Lower leg skin (tissue), 4 donors: ENCODE measurements at places on chromosomes 5 and 9.

DNA sequence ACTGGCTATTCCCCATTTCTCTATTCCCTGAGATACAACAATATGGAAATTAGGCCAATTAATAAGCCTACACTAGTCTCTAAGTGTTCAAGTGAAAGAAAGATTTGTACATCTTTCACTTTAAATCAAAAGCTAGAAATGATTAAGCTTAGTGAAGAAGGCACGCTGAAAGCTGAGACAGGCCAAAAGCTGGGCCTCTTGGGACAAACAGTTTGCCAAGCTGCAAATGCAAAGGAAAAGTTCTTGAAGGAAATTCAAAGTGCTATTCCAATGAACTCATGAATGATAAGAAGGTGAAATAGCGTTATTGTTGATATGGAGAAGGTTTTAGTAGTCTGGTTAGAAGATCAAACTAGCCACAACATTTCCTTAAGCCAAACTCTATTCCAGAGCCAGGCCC, 256.2 kb downstream of the ZSWIM6 start:
- DNase-seq, result no peak

DNA sequence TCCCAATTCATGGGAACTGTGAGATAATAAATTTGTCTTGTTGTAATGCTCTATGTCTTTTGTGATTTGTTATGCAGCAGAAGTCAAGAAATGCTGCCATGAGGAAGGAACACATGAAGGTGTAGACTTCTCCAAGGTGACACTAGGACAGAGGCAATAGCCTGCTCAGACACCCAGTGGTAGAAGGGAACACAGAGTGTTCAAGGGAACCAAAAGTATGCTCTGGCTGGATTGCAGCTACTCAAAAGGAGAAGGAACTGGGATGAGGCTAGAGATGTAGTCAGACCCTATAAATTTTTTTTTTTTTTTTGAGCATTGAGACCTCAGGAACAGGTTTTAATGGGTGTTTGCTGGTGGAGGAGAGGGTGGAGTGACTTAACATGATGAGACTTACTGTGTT, 232.5 kb downstream of the PARP8 start:
- DNase-seq, result no peak

DNA sequence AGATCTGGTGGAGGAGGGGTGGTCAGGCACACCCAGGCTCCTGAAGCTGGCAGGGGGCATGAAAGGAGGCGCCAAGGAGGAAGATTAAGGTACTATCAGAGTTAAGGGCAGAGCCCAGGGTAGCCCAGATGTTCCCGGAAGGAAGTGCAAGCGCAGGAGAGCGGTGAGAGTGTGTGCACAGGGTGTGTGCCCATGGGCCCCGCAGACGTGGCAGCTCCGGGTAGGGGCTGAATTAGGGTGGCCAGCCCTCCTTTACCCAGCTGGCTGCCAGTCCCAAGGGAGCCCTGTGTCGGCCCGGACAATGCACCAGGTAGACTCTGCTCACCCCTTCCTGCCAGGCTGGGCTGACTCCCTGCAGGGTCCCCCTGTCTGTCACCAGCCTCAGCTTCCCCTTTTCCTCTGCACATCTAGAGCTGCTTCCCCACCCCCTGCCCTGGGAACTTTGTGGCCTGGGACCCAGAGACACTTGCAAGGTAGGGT, at the start of gene SMIM33:
Gene SMIM33 (plus strand): TSS at position 184 of the 480 bp plus-strand sequence. CDS start 118 bp downstream, at position 302.
- DNase-seq, result no peak

- DNase-seq, result peak; percentile 1
Observed at GRCh38 chr5:170484459-170484831, 19.4 kb upstream of the KCNIP1 start.

DNA sequence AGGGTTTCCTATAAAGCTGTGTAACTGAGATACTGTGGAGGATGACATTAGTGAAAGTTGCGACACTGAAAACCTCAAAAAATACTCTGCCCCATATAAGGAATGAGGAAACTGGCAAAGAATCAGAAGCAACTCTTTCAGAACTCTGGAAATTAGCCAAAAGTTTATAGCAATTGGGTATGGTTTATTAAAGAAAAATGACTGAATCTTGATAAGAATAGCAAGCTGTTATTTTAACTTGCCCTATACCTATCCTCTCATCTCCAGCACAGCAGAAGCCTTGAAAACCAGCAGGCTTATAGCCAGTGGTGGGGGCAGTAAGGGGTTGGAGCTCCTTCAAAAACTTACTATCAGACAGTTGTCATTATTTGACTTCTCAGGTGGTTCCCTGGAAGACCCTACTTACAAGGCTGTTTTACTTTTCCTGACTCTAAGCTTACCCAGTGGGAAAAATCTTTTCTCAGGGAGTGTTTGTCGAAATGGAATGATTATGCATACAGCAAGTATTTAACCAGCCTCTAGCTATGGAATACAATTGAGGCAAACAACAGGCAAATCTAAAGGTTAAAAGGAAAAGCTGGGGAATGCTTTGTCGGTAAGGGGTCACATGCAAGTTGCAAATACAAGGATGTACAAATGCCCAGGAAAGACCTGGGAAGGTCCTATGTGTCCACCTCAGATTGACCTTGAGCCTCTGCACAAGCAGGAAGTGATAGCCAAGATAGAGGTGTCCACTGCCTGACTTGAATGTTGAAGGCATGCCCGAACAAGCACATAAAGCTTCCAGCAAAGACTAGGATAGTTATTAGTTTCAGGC, 21.0 kb upstream of the FAM151B start:
- DNase-seq, result no peak

DNA sequence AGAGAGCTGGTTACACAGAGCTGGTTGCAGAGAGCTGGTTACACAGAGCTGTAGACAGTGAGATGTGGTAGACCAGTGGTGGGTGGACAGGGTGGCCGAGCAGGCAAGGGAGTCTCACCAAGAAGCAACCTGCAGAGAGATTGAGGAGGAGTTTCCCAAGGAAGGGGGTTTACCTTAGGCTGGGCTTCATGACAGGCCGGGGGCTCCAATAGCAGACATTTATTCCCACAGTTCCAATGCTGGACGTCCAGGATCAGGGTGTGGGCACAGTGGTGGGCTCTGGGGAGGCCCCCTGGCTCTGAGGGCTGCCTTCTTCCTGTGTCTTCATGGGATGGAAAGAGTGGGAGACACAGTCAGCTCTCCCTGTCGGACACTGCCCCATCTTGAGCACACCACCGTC, 386.9 kb upstream of the IRX4 start:
- peak; percentile 39 for DNase-seq

DNA sequence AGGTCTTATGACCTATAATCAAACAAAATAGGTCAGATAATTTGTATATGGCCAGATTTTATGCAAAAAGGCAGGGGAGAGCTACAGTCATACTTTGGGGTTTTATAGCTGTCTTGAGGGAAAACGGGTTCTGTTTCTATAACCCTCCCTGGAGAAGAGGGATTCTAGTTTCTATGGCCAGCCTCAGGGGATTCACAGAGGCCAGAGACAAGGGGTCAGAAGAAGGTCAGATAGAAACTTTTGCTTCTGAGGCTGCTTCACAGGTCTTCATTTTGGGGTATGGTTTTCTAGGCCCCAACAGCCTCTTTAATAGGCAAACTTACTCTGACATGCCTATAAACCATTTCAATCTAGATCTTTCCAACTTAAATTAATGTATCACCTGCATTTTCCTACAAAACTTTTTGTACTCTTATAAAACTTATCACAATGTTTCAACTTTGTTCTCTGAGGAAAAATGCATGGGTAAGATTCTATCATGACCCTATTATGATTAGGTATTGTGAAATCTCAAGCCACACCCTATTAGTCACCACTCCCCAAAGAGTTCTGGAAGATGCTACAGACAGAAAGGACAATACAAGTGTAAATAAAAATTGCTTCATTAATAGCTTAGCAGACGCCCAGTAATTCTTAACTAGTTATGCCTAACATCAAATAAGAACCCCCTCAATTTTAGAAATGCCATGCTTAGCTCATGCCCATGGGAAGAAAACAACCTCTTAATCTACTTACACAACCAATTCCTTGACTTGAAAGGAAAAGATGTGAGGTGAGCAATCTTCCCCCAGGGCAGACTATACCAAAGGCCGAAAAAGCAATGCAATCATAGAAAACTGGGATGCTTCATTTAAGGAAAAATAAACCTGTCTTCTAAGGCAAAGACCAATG, 396.6 kb downstream of the TLR4 start:
- peak; percentile 17 for DNase-seq

DNA sequence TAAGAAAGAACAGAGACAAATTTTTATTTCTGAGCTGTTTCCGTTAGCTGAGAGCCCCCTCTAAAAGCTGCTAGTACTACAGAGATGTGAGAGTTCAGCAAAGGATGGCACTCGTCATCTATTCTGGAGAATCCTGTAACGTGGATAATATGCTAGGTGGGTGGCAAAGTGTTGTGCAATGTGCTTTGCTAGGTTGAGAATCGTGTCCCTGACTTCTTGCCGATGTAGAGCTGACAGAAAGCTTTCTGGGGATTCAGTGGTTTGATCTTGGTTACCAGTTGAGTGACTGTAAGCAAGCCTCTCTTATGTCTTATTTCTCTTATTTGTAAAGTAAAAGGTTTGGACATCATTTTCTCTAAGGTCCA, 298.3 kb upstream of the ACTBL2 start:
- no peak for DNase-seq

DNA sequence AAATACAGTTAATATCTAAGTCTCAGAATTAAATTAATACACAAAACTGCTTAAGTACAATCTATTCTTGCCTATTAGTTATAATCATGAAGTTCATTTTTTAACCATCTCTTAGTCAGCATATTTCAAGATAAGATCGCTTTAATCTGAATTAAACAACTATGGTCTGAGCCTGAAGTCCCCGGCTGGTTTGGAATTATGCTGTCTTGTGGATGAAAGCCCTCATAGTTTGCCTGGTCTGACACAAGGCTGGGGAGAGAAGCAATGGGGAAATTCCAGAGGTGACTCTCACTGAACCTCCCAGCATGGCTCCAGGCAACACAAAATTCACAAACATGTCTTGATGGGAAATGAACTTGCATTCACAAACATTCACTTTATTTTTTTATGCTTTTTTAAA, 28.0 kb upstream of the GRAMD2B start:
- no peak for DNase-seq

GRCh38 chr5:51416149-51416548, 32.9 kb downstream of the ISL1 start:
- no peak for DNase-seq

- DNase-seq, result no peak
Observed at GRCh38 chr9:93184432-93185265, 710 bp downstream of the WNK2 start.

DNA sequence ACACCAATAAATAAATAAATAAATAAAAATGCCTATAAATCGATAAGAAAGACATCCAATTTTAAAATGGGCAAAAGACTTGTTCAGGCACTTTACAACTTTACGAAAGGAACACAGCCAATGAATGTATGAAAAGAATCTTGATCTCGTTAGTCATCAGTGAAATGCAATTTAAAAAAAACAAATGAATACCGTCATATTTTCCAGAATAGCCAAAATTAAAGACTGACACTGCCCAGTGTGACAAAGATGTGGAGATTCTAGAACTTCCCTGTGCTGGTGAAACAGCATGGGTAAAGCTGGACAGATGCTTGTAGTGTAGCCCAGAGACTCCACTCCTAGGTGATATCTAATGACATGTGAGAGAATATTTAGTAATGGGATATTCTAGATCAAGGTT, 127.1 kb downstream of the GOLPH3 start:
- no peak for DNase-seq

GRCh38 chr5:162684145-162684544, 616.6 kb downstream of the GABRG2 start:
- DNase-seq, result no peak

GRCh38 chr9:113274474-113275156, 757 bp downstream of the CDC26 start:
- DNase-seq, result no peak

- no peak for DNase-seq
Observed at GRCh38 chr9:68949271-68950000, 64.5 kb downstream of the PRKACG start.

DNA sequence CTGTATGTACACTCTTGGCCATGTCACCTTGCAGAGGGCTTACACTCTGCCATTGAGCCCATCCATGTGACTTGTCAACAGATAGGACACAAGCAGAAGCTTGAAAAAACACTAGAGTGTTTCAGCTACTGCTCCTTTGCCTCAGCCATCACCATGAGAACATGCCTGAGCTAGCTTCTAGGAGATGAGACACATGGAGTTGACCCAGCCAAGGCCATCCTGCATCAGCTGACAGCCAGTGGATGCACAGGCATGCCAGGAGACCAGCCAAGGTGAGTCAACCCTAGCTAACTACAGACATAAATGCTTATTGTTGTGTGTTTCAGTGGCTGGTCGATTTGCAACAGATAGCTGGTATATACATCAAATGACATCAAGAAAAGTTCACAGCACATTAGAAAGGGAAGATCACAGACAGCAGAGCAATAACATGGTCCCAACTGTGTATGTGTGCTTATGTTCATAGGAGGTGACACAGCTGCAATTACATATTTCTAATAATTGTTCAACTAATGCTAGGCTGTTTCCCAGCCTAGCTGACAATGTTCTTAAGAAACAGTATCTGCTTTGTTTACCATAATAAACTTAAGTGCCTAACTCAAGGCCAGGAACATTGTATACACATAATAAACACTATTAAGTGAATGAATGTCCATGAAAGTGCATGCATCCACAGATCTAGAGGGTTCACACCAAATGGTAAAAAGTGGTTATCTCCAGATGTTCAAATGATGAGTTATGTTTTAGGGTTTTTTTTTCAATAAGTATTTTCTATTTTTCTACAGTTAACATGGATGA, 105.7 kb downstream of the SPOCK1 start:
- no peak for DNase-seq

DNA sequence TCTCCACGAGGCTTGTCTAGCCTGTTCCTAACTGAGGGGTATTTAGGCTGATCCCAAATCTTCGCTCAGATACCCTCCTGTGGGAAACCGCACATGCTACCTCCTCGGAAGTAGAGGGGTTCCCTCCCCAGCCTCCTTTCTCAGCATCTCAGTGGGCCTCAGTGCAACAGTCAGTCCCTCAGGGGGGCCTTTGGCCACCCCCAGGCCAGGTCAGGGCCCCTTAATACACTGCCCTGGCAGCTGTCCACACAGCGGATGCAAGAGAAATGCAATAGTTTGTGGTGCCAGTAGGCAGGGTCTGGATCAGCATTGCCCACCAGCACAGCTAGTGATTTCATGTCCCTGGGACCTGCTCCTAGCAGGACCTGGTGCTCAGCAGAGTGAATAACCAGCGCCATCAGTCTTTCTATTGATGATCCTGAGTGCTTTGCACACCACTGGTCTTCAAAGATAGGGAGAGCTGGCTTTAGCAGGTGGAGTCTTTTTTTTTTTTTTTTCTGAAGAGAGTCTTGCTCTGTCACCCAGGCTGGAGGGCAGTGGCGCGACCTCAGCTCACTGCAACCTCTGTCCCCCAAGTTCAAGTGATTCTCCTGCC, 7.5 kb downstream of the PLPP7 start:
- no peak for DNase-seq
